ENCODE measurements at places on chromosomes 6 and 20.

DNA sequence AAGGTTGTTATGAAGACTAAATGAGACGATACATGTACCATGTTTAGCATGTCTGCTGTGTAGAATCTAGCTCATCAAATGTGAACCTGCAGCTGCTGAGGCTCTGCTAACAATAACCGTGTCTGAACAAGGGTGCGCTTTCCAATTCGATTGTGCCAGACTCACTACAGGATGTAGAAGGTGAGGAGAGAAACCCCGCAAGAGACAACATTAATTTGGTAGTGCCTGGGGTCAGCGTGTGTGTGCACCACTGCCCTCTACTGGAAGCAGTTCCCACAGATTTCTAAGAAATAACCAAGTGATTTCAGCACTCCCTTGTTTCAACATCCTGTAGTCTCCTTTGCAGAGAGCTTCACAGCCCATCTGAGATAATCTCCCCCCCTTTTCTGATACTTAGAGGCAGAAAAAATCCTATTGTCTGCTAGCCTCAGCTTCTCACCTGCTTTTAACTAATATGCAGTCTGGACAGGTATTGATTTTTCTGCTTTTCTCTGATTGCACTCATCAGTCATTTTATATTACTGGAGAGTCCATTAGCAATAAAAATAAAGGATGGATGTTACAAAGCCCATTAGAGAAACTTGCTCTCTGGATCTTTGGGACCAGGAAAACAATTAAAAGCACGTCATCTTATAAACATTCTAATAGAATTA, 96.7 kb upstream of the BACH2 start:
- peak; percentile 84 for DNase-seq

DNA sequence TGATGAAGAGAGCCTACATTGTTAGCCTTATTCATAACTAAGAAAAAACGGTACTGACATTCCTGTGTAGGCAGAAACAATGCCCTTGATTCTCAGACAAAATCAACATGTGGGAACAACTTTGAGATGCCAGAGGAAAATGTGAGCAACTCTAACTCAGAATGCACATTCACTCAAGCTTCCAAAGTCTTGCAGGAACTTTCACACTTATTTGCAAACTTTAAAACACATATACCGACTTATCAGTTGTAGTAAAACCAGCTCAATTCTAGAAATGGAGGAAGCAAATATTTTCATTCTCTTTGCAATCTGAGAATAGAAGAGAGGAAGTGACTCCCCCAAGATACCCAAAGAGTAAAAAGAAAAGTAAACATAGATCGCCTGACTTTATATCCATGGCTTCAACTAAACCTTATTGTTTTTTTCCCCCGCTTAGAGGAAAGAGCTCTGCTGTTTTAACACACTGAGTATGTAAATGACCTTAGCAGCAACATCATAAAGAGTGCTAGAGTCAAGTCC, 117.6 kb downstream of the EPB41L2 start:
- no peak for DNase-seq

DNA sequence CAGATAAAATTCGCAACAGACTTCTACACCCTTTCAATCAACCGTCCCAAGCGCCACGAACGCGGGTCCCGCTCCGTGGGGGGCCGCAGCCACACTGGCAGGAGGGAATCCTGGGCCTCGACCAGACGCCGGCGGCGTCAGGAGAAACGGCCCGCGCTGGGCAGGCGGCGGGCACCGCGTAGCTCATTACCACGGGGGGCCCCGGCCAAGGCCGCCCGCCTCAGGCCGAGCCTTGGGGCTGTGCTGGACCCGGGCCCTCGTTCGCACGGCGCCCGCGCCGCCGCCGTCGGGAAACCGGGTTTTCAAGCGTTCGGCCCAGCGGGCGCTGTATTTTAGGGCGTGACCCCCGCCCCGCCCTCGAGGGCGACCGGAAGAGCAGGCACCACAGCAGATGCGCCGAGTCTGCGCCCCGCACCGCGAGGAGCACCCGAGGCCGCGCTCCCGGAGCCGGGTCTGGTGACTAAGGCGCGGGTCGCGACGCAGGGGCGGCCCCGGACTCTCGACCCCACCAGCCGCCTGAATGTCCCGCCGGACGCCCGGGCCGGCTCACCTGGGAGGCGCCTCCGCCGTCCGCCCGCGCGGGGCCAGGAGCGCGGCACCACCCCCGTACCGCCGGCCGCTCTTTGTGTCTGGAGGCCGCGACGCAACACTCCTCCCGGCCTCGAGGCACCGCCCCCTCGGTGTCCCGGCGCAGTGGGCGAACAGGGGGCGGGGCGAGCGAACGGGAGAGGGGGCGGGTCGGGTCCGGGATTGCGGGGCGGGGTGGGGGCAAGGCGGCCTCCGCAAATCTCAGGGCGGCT, at the start of gene NINL:
NINL (minus strand) TSS at position 627 of the 800 bp plus-strand sequence. CDS start 58,944 bp downstream, outside the sequence.
- peak; percentile 47 for DNase-seq

DNA sequence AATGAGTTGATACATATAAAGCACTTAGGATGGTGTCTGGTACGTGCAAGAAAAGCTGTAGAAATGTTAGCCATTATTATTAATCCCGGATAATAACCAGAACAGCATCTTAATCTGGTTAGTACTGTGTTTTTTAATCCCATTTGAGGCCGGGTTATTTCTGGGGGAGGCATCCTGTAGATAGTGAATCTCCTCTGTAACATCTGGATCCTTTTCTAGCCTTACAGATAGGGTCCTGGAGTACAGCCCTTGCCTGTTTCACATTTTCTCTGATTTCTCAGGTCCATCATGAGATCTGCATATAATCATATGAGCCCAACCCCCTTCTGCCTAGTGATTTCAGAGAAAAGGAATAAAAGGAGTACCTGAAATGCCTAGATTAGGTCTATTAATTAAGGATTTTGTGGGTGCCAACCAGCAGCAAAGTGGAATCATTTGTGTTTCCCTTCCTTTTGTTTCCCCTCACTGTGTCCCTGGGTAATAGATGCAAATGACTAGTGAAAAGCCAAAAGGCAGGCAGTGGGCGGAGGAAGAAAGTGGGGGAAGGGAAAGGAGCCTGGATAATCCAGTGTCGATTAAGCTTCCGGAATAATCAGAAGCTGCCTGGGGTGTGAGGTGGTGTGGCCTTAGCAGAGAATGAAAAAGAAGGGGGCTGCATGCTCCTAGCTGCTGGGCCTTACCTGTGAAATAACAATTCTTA, 88.9 kb downstream of the SOBP start:
- DNase-seq, result no peak

DNA sequence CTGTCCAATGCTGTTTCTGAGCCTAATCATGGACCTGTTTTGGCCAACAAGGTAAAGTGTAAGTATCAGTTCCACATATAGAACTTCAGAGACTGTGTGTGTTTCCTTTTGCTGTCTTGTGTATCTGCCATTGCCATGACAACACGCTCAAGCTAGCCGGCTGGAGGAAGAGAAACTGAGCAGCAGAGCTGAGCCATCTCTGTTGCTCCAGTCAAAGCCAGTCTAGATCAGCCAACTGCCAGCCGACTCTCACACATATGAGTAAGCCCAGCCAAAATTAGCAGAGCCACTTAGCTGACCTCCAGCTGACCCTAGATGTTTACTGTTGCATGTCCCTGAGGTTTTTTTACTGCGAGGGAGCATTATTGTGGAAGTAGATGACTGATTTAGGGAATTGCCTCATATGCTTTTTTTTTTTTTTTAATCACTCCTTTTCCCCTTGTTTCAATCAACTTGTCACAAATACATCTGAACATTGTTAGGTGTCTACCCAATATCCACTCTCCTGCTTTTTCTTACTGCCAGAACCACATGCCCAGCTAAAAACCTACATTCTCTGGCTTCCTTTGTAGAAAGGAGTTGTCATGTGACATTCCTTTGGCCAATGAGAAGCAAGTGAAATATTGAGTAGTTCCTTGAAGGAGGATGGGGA, 304.3 kb upstream of the SUPT3H start:
- DNase-seq, result no peak

DNA sequence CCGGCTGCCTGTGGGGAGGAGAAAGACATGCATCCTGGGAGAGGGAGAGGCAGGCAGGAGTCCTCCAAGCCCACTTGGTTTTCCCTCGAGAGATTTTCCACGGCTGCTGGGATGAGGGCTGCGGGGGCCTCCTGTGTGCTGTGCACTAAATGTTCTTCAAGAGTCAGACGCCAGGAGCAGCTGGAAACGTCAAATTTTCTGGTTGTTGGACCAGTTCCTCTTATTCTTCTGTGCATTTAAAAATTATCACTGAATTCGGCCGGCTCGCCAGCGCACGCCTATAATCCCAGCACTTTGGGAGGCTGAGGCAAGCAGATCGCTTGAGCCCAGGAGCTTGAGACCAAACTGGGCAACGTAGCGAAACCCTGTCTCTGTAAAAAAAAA, 32.8 kb upstream of the NTSR1 start:
- DNase-seq, result no peak

- DNase-seq, result no peak
Observed at GRCh38 chr20:54212226-54212625, 4.3 kb downstream of the PFDN4 start.

- no peak for DNase-seq
Observed at GRCh38 chr6:157728183-157728881, 94.7 kb upstream of the SNX9 start.

- DNase-seq, result no peak
Observed at GRCh38 chr6:151826517-151827142, 19.1 kb downstream of the ESR1 start.

- DNase-seq, result peak; percentile 63
Observed at GRCh38 chr20:32564921-32565734, 20.0 kb downstream of the NOL4L start.

- DNase-seq, result no peak
Observed at GRCh38 chr6:118319894-118320649, 228.0 kb upstream of the PLN start.

GRCh38 chr6:30500421-30501355, 11.4 kb downstream of the HLA-E start:
- DNase-seq, result no peak

DNA sequence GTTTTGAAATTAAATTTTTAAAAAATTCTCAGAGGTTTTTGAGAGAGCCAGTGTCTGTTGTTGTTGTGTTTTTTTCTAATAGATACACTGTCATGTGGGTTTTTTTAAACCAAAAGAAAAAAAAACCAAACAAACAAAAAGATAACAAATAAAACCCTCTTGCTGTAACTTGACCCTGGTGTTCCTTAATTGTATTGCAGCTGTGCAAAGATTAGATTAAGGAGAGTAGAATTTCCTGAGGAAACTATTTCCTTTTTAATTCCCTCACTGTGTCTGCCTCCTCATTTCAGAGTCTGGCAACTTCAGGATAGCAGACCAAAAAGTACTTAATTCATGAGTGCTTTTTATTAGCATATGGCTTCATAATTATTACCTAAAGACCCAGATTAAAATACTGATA, 281.9 kb downstream of the EPM2A start:
- DNase-seq, result peak; percentile 1

DNA sequence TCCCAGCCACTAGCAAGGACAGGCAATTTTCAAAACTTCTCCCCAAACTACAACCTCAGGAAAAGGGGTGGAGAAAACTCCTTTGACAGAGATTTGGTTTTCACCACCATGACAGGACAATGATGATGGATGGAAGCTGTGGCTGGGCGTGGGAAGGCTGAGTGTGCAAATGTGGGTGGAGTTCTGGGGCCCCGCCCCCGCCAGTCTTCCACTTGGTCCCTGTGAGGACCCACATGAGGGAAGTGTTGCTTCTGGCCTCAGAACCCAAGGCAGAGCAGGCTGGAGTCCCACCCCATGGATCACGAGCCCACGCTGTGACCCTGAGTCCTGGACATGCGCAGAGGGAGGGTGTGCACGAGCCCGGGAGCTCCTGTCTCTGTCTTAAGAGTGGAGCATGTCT, 21.5 kb upstream of the MRGBP start:
- no peak for DNase-seq

DNA sequence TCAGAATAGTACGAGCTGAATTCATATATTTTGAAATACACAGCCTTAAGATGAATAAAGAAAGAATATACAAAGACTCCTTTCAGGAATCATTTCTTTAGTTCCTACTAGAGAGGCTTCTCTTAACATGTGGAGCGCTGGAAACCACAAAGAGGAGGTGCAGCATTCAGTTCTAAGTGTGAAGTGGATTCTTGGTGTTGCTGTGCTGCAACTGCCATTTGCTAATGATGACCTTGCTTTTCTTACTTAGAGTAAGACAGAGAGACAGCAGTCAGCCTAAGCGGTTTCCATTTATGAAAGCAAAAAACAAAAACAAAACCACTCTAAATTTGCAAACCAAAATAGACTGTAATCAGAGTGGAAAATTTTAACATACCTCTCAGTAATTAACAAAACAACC, 629.0 kb downstream of the EPHA7 start:
- no peak for DNase-seq

- no peak for DNase-seq
Observed at GRCh38 chr6:137339929-137340559, 120.9 kb upstream of the IFNGR1 start.

DNA sequence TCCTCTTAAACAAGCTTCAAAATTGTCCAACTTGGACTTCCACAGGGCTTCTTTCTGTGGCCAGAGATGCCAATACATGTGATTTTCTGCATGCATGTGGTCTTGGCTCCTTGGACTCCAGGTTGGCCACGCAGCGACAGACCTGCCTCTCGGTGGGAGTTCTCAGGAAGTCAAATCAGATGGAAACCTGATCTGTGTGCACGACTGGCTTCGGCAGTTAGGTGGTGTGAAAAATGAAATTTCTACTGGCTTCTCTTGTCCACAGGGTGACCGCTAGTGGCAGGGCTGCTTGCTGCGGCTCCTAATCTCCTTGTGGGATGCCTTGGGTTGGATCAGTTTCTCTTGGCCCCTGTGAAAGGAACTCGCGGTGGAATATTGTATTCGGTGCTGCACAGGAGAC, 57.3 kb downstream of the PHACTR3 start:
- DNase-seq, result no peak

DNA sequence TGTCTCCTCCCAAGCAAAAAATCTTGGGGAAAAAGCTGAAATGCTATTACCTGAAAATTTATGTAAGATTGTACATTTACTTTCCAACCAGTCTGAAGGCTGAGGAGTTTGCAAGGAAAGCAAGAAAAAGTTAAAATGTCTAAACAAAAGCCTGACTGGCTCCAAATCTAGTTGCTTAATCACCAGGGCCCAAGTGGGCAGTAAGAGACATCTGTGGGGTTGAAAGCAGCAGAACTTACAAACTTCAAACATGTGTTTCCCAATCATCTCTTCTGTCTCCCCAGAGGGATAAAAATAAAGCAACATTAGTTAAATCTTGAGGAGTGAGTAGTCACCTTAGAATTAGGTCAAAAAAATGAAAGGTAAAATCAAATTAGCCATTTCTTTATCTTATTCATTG, 98.6 kb downstream of the OGFRL1 start:
- no peak for DNase-seq

- no peak for DNase-seq
Observed at GRCh38 chr20:51446656-51447055, 95.9 kb downstream of the NFATC2 start.

- DNase-seq, result peak; percentile 12
Observed at GRCh38 chr6:106360989-106361430, 493 bp downstream of the CRYBG1 start.

Data from hematopoietic multipotent progenitor cell treated with erythropoietin and hydrocortisone succinate and interleukin-3 and kit ligand, for 6 days (in vitro differentiated cells).